ENCODE measurements at places on chromosomes 4 and X.

DNA sequence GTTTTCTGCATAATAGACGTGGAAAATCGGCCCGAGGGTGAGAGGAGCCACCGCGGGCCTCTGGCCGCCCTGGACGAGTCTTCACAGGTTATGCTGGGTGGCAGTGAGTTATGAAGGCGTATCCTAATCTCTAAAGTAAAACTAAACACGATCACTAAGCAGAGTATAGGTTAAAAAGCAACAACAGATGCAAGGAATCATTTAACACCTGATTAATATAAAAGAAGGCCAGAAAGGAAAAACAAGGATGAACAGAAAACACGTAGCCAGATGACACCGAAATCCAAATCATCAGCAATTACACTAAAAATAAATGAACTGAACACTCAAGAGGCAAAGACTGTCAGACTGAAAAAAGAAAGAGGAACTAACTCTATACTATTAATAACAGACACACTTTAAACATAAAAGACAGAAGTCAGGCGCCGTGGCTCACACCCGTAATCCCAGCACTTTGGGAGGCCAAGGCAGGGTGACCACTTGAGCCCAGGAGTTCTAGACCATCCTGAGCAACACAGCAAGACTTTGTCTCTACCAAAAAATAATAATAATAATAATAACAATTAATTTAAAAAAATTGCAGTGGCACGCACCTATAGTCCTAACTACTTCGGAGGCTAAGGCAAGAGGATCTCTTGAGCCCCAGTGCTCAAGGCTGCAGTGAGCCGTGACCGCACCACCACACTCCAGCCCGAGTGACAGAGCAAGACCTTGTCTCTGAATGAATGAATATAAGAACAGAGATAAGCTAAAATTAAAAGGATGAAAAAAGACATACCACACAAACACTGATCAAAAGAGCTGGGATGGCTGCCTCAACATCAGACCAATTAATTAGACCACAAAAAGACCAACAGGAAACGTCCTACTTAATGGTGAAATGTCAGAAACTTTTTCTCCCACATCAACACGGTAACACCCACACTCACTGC is 30.0 kb downstream of the CTBP1 start:
- no peak for DNase-seq

DNA sequence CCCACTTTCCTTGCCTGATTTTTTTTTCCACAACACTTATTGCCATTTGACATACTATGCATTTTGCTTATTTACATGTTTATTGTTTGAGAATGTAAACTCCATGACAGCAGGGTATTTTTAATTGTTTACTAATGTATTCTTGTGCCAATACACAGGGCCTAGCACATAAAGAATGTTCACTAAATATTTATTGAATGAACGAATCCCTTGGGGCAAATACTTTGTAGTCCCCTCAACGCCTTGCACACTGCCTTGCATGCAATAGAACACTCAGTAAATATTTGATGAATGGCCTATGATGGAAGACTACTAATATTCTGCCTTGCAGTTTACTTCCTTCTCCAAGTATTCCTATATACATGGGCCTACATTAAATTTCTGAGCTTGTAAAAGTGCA is 1.4 kb upstream of the PRPS1 start:
- no peak for DNase-seq

DNA sequence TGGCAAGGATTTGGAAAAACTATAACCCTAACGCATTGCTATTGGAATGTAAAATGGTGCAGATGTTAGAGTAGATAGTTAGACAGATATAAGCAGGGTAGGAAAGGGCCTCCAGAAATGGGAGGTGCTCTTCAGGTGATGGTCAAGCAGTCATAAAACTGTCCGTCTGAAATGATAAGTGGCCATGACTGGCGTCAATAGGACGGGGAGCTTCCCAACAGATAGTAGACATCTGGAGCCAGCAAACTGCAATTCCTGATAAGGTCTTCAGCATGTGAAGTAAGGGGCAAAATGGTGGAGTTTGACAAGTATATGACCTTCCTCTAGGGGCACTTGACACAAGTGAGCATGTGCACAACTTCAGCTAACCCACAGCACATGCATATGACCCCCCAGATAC is 250.4 kb downstream of the MAGEB5 start:
- DNase-seq: no peak

- DNase-seq: no peak
These were observed 231.8 kb upstream of the GPRIN3 start for GRCh38 chr4:89539374-89539773.

- no peak for DNase-seq
These were observed 118.5 kb downstream of the WDFY3 start for GRCh38 chr4:84847978-84848377.

- DNase-seq: no peak
These were observed 86.2 kb upstream of the BLTP1 start for GRCh38 chr4:122065915-122066314.

DNA sequence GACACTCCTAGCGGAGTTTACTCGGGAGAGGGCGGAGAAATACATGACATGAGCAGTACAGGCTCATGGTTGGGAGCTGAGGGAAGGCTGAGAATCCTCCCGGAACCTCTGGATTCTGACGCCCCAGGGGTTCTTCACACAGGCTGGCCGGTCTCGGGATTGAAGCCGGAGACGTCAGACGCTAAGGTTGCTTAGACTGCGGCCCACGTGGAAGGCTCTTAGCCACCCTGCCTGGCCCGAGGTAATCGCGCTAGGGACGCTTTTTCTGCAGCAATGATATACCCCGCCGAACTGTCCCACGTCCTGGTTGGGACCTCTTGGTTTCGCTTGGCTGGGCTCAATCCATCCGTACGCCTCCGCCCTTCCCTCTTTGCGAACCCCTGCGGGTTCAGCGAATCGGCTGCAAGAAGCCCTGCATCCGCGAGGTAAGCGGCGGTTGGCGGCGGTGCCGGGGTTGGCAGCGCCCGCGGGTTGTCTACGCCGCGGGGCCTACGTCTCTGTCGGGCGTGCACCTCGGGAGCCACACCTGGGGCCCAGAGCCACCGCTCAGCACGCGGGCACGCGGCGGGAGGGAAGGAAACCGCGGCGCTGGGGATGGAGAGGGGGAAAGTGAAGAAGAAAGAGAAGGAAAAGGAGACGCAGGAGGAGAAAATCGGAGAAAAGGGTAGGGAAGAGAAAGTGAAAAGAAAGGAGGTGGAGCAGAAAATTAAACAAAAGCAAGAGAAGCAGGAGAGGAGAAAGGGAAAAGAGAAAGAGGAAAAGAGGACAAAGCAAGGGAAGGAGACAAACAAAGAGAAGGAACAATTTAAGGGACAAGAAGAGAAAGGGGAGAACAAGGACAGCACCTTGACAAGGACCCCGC is at the start of gene ARL9:
TSS of gene ARL9 (plus strand) at position 523 of the 862 bp plus-strand sequence. CDS start at position 595, 72 bp downstream.
- no peak for DNase-seq

DNA sequence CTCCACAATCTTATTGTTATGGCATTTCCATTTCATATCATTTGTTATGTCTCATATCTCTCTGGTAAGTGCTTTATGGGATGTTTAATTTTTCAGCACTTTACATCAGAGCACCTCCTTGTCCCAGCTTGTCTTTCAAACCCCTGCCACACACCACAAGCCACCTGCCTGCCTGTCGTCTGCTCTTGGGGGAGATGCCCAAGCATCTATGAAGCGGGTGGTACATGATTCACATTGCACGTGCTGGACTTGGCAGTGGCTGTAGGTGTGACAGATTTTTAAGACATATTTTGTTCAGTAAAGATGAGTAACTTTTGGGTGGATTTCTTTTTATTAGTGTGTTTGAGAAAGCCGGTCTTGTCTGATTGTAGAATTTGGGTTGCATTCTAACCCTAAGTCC is 14.2 kb upstream of the SPATA4 start:
- DNase-seq: no peak
